Gastrocnemius medialis (tissue), 4 donors: ENCODE measurements at places on chromosomes 16 and 17. TPM values are rescaled to one million over a fixed set of nuclear protein-coding genes. Genes with fewer than 3 reads are reported as not detected.

DNA sequence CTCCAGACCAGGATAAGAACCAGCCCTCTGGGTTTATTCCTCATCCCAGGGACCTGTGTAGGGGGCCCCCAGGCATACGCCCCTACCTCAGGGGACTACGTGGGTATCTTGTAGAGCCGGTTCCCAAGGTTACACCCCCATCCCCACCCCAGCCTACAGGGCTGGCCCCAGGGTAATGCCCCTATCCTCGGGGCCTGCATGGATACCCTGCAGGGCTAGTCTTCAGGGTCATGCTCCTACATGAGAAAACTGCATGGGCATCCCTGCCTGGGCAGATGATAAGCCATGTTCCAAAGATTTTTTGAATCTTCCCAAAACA is 14.2 kb downstream of the HDAC5 start:
- DNase-seq, result no peak

Gene CCL22
- total RNA-seq, result not detected

Gene KRT33B
- not detected for total RNA-seq

Gene CTRL
- total RNA-seq, result not detected

DNA sequence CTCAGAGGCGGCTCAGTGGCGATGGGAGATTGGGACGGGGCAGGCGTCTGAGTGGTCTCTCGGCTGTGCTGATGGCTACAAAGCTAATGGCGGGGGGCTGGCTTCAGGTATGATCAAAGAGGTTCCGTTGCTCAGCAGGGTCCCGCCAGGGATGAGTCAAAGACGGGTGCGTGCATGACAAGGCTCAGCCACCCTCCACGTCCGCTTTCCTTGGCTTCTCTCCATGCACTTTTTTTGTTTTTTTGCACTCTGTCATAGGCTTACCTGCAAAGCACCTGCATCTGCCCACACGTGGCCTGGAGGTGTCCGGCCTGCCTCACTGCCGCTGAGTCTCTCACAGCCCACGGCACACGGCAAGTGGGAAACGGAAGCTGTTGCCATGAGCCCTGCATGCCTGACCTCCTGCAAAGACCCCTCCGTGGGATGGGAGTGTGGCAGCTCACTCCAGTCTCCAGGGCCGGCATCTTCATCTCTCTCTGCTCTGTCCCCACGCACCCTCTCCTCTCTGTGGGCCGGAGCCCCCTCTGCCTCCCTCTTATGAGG is 85.5 kb upstream of the ZNF469 start:
- DNase-seq, result no peak

- no peak for DNase-seq
Observed at GRCh38 chr16:65697065-65697464, 575.2 kb upstream of the CDH11 start.

DNA sequence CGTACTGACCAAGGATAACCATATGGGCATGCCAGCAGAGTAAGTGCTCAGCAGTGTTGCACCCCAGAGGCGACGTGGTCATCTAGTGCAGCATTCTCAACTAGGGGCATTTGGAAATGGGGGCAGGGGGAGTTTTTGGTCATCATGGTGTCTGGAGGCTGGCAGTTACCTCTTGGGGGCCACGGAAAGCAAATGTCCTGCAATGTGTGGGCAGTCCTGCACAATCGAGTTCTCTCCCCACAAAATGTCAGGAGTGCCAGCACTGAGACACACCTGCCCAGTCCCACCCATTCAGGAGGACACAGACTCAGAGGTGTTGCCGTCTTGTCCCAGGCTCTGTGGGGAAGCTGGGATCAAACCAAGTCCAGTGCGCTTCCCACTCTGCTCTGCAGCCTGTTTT is 3.0 kb downstream of the RASL10B start:
- DNase-seq, result no peak

Gene AXIN2
- total RNA-seq, result 19.3 TPM

DNA sequence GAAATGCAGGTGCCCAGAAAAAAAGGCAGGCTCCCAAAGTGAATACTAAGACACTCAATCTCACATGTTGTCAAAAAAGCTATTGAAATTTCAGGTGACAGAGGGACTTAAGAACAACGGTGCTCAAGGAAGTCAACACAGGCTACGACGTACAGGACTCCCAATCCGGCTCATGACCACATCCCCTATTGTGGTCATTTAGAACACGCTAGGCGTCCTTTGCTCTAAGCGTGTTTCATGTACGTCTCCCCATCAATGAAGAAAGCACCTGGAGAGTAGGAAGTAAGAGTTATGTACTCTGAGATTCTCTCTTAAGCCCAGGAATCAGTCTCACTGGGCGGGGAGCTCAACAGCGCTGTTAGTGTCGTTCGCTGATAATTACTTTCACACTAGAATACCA is 94.1 kb downstream of the MRM3 start:
- no peak for DNase-seq

GRCh38 chr16:89304181-89304851 is 86.8 kb downstream of the ZNF778 start:
- no peak for DNase-seq

- no peak for DNase-seq
Observed at GRCh38 chr17:81519284-81520020, 6.9 kb upstream of the ACTG1 start.

GRCh38 chr17:80692931-80693467 is 148.4 kb downstream of the RPTOR start:
- no peak for DNase-seq

Gene MARCHF10
- total RNA-seq, result not detected

Gene PRSS27
- total RNA-seq, result not detected

DNA sequence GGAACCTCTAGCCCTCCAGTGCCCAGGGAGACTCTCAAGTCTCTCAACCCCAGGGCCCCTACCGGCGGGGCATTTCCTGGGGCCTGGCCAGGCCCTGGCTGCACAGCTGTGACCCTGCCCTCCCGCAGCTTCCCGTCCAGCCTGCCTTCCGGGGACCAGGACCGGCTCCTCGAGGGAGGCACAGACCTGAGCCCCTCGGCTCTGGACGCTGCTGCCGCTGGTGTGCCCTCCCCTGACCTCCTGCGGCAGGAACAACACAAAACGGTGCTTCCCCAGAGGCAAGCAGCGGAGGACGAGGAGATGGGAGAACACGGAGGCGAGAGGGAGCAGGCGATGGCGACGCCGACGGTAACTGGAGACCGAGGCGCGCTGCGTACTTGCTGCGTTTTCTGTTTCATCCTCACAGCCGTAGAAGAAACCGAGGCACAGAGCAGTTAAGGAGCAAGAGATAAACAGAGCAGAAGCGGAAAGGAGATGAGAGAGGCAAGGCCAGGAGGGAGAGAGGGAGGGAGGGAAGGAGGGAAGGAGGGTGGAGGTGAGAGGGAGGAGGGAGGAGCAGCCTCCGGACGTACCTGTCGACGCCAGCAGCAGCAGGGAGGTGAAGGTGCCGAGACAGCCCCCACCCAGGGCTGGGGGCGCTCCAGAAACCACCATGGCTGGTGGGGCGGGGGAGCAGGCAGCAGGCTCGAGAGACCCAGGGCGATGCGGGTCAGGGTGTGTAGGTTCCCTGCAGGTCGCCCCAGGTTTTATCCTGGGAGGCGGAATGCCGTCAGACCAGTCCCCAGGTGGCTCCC is at the start of gene PRSS22:
Gene PRSS22, minus strand, starts transcription at position 720 of the 794 bp plus-strand sequence. Its CDS starts 66 bp downstream, at position 654.
- no peak for DNase-seq

DNA sequence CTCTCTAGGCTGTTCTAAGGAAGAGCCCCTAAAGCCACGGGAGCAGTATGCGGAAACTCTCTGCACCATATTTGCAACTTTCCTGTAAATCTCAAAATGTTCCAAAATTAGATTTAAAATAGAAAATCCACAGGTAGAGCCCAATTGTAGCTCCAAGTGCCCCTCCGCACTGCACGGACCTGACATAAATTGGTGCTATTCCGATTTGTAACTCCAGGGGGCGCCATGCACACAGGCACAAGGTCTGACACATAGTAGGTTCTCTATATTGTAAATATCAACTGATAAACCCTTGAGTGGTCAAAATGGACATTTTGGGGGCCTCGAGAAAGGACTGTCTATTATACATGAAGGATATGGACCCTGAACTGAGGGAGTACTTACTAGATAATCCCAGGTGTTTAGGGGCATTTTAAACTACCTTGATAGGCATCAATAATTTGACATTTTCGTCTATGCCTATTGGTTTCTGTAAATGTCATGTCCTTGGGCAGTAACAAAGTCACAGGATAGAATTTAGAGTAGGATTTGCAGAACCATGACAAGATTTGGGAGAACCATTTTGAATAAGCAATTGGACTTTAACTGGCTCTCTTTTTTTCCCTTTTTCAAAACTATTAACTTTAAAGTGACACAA is 36.6 kb upstream of the TMEM132E start:
- no peak for DNase-seq

Gene CMTM4
- 5.7 TPM for total RNA-seq

DNA sequence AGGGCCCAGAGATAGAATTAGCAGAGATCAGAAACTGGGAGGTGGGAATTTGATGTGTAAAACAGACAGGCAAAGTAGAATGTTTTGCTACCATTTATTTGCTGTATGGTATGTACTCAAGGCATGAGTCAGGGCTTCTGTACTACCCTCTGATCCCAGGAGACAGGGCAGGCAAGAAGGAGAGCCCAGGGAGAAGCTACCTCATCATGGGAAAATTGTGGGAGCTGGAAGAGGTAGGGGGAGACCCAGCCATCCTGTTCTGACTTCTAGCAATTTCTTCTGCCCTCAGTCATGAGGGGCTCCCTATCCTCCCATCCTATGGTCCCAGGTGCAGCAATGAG is 1.7 kb upstream of the PIGS start:
- DNase-seq, result no peak

- DNase-seq, result no peak
Observed at GRCh38 chr17:82844796-82845162, 5.0 kb upstream of the ZNF750 start.

GRCh38 chr17:74525781-74526288 is 5.4 kb downstream of the CD300LB start:
- no peak for DNase-seq

DNA sequence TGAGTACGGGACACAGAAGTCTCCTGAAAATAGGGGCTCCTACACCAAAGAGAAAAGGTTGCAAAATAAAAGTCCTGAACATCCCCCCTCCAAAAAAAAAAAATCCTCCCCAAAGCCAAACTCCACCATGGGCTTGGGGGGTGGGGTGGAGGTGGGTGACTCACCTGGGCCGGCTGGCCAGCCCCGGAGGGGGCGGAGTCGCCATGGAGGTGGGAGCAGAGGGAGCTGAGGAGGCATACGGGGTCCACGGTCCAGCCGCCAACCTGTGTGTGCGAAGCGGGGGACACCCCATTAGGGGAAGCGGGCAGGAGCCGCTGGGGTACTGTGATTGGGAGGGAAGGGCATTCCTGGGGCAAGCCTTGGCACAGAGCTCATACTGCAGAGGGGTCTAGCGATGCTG is 31.0 kb downstream of the SRCIN1 start:
- no peak for DNase-seq

DNA sequence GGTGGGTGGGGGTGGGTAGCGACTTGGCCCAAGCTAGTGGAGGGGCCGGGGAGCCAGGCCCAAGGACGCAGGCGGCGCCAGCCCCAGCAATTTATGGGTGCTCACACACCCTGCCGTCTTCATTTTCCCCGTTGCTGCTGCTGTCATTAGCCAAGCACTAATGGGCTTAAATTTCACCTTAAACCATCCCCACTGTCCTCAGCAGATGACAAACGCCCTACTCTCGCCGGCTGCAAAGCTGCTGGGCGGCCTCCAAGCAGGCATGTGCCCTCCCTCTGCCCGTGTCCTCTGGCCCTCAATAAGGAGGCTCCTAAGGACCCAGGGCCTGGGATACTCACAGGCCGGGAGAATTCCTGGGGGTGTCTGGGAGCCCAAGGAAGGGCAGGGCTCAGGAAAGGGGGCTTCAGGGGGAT is 66.1 kb downstream of the SREBF1 start:
- peak; percentile 80 for DNase-seq

- no peak for DNase-seq
Observed at GRCh38 chr16:52488837-52489289, 58.1 kb downstream of the TOX3 start.

DNA sequence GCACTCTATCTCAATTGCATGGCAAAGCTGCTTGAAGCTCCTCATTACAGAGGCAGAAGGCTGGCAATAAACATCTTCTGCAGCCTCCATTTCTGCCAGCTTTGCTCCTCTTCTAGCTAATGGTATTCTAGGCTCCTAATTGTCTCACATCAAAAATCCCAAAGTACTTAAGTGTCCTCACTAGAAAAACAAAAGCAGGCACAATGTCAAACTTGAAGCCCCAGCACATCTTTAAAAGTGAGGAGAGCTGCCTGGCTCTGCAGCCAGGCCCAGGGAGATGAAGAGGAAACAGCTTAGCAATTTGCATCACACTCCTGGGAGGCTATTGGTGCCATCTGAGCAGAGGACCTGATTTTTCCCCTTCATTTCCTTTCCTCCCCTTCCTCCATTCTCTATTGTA is 197.1 kb downstream of the KCNJ2 start:
- no peak for DNase-seq

DNA sequence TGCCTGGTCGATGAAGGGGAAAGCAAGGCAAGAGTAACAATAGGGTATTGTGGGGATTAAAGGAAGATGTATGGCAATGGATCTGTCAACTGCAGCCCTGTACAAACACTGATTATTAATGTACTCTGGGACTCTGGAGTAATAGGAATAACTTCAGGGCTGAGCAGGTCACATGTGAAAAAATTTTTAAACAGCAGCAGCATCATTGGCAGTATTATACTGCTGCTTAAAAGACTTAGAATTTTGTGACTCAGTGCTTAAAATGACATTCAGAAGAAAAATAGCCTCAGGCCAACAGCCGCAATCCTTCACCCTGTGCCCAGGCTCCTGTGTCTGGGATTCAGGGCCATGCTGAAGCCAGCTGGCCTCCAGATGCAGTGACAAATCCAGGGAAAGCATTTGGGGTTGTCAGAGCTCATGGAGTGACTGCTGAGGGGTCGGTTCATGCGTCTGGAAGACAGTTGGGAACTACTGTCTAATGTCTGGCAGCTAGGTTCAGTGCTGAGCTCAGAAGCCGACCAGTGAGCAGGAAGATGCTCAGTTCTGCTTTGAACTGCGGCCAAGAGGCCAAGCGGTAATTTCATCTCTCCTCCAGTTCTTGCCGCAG is 22.2 kb downstream of the TEX2 start:
- DNase-seq, result peak; percentile 37

Gene ADAMTS18
- total RNA-seq, result not detected

Gene NPIPB9
- not detected for total RNA-seq

Gene TOX3
- not detected for total RNA-seq

Gene OR1E2
- total RNA-seq, result 0.49 TPM

- DNase-seq, result no peak
Observed at GRCh38 chr17:3657588-3657869, 10.8 kb downstream of the TAX1BP3 start.

Gene SPIRE2
- total RNA-seq, result 1.6 TPM
